Fibroblast of lung (primary cell): ENCODE measurements at places on chromosomes 7 and 10. TPM values are rescaled to one million over a fixed set of nuclear protein-coding genes. Genes with fewer than 3 reads are reported as not detected.
A peak's percentile ranks its signal among the peaks of the same experiment; 100 is the strongest.

DNA sequence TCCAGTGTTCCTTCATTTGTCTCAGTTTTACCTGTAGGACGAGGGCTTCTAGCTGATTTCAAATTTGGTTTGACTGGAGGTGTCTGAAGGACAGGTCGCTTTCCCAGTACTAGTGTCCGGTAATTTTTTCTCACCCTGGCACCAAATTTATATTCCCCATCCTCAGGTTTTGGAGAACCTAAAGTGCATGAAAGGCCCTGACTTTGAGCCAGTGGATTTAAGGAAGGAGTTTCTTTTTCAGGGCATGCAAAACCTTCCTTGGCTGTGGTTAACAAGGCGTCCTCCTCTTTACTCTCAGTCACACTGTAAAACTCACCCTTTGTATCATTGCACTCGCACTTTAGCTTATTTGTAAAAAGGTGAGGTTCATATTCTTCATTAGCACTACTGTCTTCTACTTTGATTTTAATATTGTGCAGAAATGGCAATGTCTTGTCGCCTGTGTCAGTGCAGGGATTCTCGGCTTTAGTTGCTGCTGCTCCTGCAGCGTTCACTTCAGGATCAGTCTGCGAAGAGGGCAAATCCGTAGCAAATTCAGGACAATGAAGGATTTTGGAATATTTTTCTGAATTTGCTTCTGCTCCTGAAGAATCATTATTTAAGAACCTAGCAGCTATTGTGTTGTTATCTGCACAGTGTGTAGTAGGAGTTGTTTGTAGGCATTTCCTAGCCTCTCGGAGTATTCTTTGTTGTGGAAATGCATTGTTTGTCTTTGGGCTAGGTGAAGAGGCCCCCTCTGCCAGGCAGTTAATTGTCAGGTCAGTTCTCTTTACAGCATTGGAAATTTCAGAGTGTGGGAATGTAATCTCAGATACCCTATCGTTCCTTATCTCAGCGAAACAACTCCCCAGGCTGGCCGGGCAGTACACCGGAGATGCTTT lies 9.9 kb downstream of the SKIDA1 start:
- peak; percentile 54 for DNase-seq

DNA sequence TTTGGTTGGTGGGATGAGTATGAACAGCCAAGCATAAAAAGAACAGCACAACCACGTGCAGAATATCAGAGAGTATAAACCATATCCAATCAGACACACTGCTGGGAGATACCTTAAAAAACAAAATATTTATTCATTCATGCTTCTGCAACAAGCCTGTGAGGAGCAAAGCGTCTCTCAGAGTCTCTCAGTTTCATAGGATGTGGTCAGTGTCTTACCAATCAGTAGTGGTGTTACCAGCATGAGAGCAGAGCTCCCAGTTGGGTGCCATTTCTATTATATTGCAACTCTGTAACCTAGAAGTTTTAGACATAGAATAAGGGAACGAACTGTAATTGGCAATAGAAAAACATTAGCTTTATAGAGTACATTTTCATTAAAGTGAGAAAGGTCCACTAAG lies 445.9 kb upstream of the LRRN3 start:
- DNase-seq = no peak

Gene CACNA2D1
- total RNA-seq = 45.7 and 64.4 TPM in 2 replicates

Gene SRI
- total RNA-seq = 75.1 and 76.3 TPM in 2 replicates

GRCh38 chr7:29866490-29866930 lies 60.2 kb downstream of the WIPF3 start:
- peak; percentile 27 for DNase-seq

DNA sequence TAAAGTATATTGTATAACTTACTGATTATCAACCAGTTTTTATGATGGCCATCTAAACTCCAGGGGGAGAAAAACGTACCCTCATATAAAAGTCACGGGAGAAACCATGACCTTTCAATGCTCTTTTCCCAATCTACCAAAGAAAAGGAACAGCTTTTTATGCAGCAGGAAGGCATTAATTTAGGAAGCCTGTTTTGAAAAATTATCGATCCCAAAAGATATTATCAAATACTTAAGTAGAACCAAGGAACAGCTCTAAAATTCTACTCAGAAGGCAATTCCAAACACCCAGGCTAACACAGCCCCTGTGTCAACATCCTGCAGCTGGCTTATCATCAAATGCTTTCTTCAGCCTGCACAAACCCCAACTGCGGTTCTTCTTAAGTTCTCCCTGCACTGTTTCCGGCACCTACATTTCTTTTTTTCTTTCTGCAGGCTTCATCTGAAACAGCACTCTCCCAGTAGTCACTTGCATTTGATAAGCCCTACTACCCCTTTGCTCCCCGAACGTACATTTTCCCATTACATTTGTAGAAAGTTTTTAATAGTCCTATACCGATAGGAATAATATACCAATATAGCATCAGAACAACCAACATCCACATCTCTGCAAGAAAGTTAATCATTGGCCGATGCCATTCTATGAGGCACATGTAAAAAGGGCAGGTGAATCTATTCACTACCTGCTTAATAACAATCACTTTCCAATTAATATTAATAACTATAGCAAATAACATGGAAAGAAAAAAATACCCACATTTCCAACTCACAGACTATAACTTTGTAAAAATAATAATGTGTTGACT lies 47.9 kb downstream of the PIP4K2A start:
- peak; percentile 23 for DNase-seq

- no peak for DNase-seq
Measured at GRCh38 chr7:116382375-116382774, 117.2 kb upstream of the CAV2 start.

Gene UNCX
- total RNA-seq = not detected in 2 replicates

DNA sequence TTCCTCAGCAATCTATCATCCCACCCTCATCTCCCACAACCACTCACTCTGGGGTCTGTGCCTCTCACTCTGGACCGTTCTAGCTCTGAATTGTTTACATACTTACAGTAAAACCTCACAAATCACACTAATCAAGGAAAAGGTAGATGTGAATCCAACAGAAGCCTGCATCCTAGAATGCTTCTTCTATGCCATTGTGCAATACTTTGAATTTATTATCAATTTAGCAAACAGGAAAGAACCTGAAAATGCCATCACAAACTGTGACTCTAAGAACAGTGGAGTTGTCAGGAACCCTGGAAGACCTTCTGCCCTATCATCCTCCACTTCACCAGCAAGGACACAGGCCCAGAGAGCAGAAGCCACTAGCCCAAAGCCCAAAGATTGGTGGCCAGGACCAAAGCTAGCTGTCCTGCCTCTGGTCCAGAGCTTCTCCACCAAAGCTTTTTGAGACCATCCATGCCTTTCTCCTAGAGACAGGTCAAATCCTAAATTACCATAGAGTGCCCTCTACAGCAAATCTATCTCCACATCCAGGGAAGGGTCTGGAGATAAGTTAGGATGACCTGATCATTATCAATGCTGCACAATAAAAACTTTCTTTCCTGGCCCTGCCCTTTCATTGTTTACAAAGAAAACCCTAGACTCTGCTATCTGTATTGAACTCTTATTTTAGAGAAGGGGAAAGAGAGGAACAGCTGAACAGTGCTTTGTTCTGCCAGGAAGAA lies 2.4 kb downstream of the SORBS1 start:
- DNase-seq = no peak

DNA sequence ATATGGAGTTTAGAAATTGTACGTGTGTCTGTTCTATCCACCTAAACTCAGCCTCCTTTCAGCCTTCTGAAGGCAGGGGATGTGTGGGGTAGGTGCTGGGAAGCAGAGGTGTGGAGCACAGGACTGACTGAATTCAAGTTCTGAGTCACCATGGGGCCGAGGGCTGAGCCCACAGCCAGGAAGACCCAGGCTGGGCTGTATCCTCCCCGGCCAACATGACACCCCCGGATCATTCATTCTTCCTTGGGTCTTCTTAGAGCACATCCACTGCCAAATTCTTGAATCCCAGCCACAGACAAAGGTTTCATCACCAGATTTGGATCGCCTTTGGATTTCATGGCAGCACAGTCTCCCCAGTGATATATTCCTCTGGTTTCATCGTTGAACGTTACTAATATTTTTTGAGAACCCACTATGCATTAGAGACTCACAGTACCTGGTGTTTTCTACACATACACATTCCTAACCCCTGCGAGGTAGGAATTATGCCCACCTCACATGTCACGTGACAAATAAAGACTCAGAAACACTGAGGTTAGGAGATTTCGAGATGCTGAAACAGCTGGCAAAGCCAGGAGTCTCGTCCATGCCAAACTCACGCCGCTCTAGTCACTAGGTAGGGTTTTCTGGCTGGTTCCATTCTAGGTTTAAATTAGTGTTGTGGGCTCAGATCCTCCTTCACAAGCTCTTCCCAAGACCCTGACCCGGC lies 26.9 kb downstream of the CCDC3 start:
- no peak for DNase-seq

DNA sequence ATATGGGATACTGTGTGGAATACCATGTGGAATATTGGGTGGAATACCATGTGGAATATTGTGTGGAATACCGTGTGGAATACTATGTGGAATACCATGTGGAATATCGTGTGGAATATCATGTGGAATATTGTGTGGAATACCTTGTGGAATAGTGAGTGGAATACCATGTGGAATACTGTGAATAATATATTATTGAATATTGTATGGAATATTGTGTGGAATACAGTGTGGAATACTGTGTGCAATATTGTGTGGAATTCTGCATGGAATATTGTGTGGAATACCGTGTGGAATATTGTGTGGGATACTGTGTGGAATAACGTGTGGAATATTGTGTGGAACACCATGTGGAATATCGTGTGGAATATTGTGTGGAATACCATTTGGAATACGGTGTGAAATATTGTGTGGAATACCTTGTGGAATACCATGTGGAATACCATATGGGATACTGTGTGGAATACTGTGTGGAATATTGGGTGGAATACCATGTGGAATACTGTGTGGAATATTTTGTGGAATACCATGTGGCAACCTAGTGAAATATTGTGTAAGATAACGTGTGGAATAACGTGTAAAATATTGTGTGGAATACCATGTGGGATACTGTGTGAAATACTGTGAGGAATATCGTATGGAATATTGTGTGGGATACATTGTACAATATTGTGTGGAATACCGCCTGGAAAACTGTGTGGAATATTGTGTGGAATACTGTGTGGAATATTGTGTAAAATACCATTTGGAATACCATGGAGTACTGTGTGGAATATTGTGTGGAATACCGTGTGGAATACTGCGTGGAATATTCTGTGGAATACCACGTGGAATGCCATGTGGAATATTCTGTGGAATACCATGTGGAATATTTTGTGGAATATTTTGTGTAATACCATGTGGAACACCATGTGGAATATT lies 133.9 kb upstream of the CHST15 start:
- no peak for DNase-seq

DNA sequence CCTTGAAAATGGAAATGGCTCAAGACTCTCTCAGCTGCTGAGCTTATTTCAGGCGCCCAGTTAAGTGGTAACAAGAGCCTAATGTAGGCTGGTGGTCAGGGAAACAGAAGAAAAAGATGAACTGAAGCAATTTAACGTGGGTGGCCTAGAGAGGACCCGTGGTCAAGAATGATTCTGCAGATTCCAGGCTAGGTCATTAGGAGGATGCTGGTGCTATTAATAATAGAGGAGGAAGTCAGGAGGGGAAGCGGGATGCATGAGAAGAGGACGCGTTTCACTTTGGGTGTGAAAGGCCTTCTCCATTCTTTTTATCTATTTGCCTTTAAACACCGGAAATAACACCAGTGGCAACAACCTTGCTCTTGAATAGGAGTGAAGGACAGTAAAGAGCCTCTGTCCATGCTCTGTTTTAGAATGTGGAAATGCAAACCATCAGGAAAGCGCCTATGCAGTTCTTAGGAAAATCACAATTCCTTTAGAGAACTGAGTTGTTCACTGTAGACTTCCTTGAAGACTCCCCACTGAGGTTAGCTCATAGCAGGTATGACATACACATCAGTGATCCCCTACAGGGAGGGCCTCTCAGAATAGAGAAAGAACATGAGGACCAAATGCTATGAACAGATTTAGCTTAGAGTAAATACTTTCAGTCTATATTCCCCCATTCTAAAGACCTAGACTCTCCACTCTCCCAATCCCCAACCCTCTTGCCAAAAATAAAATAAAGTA lies 8.6 kb downstream of the LIPA start:
- DNase-seq = no peak

Gene TMEM236
- under 0.01 and 0.17 TPM in 2 replicates for total RNA-seq

DNA sequence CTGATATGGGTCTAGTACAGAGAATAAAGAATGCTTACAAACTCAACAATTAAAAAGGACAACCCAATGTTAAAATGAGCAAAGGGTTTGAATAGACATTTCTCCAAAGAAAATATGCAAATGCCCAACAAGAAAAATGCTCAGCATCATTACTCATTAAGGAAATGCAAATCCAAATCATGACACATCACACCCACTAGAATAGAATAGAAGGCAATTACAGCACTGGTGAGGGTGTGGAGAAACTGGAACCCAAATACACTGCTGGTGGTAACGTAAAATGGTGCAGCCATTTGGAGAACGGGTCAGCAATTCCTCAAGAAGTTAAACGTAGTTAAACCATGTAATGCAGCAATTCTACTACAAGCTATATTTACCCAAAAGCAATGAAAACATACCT lies 53.8 kb downstream of the KDM7A start:
- peak; percentile 11 for DNase-seq

Gene GPR146
- 3.1 and 3.3 TPM in 2 replicates for total RNA-seq

DNA sequence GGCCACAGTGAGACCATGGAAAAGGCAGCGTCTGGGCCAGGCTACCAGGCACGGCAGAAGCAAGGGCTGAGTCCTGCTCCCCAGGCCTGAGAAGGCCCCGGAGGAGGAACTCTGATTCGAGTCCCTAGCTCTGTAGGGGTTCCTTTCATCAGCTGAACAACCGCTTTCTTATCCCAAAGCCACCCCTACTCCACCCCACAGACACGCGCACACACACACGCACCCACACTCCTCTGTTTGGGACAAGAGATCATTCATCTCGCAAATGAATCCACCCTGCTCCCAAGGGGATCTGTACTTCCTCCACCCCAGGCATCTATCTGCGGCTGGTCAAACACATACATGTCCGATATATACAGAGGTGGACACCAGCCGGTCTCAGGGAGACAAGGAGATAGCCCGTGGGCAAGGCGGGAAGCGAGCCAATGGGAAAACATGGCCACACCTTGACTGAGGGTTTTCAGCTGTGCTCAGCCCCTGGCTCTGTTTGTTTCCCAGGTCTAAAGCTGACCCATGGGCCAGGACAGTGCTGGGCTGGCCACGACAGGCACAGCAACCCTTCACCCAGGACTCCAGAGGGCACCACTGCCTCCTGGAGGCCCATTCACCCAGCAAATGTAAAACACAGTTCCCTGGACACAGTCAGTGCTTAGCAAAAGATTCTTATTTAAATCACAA lies 7.3 kb downstream of the ZCCHC24 start:
- no peak for DNase-seq

DNA sequence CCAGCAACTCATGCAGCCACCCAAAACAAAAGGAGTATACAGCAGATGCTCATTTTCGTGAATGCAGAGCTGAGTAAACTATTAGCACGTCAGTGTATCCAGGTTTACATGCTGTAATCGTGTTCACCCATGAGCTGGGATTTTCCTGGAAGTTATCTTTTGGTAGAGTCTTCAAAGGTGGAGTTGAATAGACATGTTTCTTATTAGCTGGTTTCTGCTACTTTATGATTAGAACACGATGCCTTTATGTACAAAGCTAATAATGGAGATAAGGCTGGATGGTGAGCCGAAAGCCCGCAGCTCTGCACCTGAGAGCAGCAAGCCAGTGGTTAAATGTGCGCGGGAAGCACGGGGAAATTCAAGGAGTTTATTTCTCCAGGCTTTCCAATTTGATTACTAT lies 123.8 kb downstream of the ADARB2 start:
- no peak for DNase-seq
